ENCODE measurements at places on chromosomes 1 and 21. TPM values are rescaled to one million over a fixed set of nuclear protein-coding genes. Genes with fewer than 3 reads are reported as not detected.

GRCh38 chr1:21550097-21550496 is 40.9 kb downstream of the ALPL start:
- no peak for DNase-seq
- peaks cover 60% of the 10 kb centered on the region for H3K4me1 ChIP-seq
- H3K36me3 ChIP-seq: peaks cover 28% of the 10 kb centered on the region
- H3K27me3 ChIP-seq: no peaks in the 10 kb centered on the region
- H3K4me3 ChIP-seq: no peak overlapping the region
- H3K27ac ChIP-seq: no peak overlapping the region

GRCh38 chr1:209609041-209609790 is 25.7 kb downstream of the CAMK1G start:
- H3K27me3 ChIP-seq: no peaks in the 10 kb centered on the region
- H3K4me1 ChIP-seq: 0 out of 2 replicates have a peak, but pooled peaks cover 5% of the 10 kb centered on the region
- no peak overlapping the region for H3K4me3 ChIP-seq
- no peak overlapping the region for H3K27ac ChIP-seq

- H3K27me3 ChIP-seq: peaks cover 3% of the 10 kb centered on the region
- no peaks in the 10 kb centered on the region for H3K4me1 ChIP-seq
- H3K36me3 ChIP-seq: no peaks in the 10 kb centered on the region
- no peak overlapping the region for H3K27ac ChIP-seq
- no peak overlapping the region for H3K4me3 ChIP-seq
Observed at GRCh38 chr1:18278946-18279345, 171.3 kb downstream of the IGSF21 start.

GRCh38 chr1:59279645-59280044 is 17.2 kb upstream of the FGGY start:
- H3K4me3 ChIP-seq: no peak overlapping the region
- H3K36me3 ChIP-seq: no peaks in the 10 kb centered on the region
- DNase-seq: no peak
- H3K27me3 ChIP-seq: no peaks in the 10 kb centered on the region

DNA sequence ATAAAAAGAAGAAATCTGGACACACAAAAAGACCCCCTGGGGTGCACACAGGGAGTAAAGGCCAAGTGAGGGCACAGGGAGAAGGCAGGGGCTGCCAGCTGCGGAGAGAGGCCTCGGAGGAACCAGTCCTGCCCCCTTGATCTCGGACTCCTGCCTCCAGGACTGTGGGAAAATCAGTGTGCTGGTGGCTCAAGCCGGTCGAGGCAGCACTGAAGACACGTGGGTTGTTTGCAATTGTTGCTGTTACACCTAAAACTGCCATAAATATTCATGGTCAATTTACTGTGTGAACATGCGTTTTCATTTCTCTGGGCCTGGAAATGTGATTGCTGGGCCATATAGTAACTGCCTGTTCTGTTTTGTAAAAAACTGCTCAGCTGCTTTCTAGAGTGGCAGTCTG is 18.5 kb downstream of the IBA57 start:
- no peak overlapping the region for H3K27ac ChIP-seq
- H3K27me3 ChIP-seq: no peaks in the 10 kb centered on the region
- no peaks in the 10 kb centered on the region for H3K36me3 ChIP-seq
- no peak overlapping the region for H3K4me3 ChIP-seq
- peak; percentile 25 for DNase-seq
- H3K4me1 ChIP-seq: no peaks in the 10 kb centered on the region

GRCh38 chr1:229544587-229544986 is 13.9 kb downstream of the ABCB10 start:
- H3K4me3 ChIP-seq: no peak overlapping the region
- H3K36me3 ChIP-seq: peaks cover 41% of the 10 kb centered on the region
- no peak overlapping the region for H3K27ac ChIP-seq
- DNase-seq: no peak

DNA sequence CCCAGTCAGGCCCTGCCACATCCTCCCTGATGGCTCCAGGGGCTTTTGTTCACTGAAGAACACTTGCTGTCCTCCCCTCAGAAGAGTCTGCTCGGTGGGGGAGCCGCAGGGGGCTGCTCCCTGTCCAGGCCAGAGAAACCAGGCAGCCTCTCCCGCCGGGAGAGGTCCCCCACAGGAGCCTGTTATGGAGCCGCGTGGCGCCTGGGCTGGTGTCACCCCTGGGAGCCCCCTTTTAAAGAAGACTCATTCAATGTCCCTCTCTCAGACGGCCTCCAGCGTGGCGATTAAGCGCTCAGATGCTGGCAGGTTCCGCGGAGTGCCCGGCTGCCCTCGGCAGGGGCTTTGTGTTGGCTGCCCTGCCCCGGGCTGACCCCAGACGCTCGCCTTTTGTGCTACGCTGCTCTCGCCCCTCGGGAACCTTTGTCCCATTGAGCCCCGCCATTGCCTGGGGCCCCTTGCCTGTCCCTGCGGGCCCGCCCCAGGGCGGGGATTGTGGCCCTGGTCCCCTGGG is 43.1 kb downstream of the SKI start:
- DNase-seq: no peak
- H3K4me3 ChIP-seq: no peak overlapping the region
- H3K27me3 ChIP-seq: no peaks in the 10 kb centered on the region
- H3K27ac ChIP-seq: no peak overlapping the region
- H3K4me1 ChIP-seq: peaks cover 5% of the 10 kb centered on the region

DNA sequence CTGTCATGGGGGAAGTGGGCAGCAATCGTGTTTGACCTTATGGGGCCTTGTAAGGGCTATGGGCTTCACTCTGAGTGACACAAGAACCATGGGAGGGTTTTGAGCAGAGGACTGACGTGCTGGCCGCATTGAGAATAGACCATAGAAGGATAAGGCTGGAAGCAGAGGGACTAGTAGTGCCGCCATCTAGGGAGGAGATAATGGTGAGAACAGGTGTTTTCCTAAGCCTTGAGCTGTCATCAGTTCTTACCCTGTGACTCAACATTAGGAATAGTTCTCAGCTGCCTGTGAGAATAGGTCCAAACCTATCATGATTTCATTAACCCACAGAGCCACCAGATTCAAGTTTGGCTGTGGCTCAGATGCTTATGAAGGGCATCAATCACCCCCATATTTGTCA is 228.5 kb downstream of the CACNA1E start:
- no peaks in the 10 kb centered on the region for H3K36me3 ChIP-seq
- no peak overlapping the region for H3K4me3 ChIP-seq
- DNase-seq: no peak
- no peaks in the 10 kb centered on the region for H3K4me1 ChIP-seq
- H3K27me3 ChIP-seq: no peaks in the 10 kb centered on the region

DNA sequence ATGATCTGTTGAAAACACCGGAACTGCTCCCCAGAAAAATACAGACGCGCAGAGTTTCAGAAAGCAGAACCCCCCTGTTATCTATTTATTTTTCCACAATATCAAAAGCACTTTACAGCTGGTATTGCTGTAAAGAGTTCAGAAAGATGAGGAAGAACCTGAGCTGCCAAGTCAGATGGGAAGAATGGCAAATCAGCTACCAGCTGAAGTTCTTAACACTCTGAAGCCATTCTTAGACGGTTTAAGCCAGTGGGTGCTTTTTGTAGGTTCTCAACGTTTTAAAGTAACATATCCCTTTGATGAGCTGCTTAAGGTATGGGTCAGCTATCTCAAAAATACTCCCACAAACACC is 714 bp upstream of the AKIRIN1 start:
- peaks cover 21% of the 10 kb centered on the region for H3K4me1 ChIP-seq
- H3K36me3 ChIP-seq: peaks cover 36% of the 10 kb centered on the region
- H3K27me3 ChIP-seq: no peaks in the 10 kb centered on the region

DNA sequence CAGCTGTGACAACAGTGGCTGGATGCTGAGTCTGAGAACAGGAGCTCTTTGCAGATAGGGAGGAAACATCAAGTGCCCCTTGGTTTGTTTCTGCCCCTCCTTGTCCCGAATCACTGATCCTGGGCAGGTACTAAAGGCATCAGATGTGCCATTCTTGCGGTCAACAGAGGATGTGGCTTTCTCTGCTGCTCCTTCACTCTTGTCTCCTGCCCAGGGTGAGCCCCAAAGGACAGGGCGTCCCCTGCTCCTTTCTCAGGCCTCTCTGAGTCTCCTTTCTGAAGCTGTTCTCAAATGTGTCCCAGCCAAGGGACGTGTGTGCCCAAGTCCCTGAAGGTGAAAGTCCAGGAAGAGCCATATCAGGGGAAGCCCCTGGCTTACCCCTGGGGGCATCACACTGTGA is 31.7 kb downstream of the SLC37A1 start:
- H3K4me1 ChIP-seq: no peaks in the 10 kb centered on the region
- no peak overlapping the region for H3K27ac ChIP-seq
- no peak for DNase-seq
- H3K36me3 ChIP-seq: no peaks in the 10 kb centered on the region
- H3K4me3 ChIP-seq: no peak overlapping the region
- no peaks in the 10 kb centered on the region for H3K27me3 ChIP-seq

- no peaks in the 10 kb centered on the region for H3K27me3 ChIP-seq
- H3K36me3 ChIP-seq: no peaks in the 10 kb centered on the region
- no peaks in the 10 kb centered on the region for H3K4me1 ChIP-seq
Observed at GRCh38 chr1:8472668-8473067, 154.8 kb downstream of the SLC45A1 start.

DNA sequence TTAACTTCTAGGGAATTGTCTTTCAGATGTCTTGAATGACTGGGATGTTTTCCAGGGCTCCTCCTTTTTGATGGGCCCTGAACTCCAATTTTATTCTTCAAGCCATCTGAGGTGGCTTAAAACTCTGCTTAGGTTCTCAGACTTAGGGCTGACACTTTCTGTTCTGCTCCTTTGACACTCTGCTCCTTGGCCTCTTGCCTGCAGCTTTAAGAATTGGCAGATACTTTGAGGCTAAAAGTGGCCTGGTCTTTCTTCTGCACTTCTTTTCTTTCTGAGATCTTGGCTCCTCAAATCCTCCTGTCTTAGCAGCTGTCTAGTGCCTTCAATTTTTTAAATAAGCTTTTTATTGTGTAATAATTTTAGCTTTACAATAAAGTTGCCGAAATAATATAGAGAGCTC is 294.6 kb downstream of the RPS6KC1 start:
- no peak overlapping the region for H3K27ac ChIP-seq
- H3K36me3 ChIP-seq: no peaks in the 10 kb centered on the region
- no peak for DNase-seq
- no peaks in the 10 kb centered on the region for H3K27me3 ChIP-seq

- no peak overlapping the region for H3K4me3 ChIP-seq
- no peak for DNase-seq
- H3K27ac ChIP-seq: no peak overlapping the region
- peaks cover 82% of the 10 kb centered on the region for H3K36me3 ChIP-seq
- H3K4me1 ChIP-seq: peaks cover 2% of the 10 kb centered on the region
- H3K27me3 ChIP-seq: no peaks in the 10 kb centered on the region
Observed at GRCh38 chr1:7789828-7790227, 5.7 kb downstream of the PER3 start.

- DNase-seq: no peak
- no peaks in the 10 kb centered on the region for H3K27me3 ChIP-seq
- H3K27ac ChIP-seq: no peak overlapping the region
- H3K36me3 ChIP-seq: no peaks in the 10 kb centered on the region
- H3K4me3 ChIP-seq: no peak overlapping the region
Observed at GRCh38 chr1:241167121-241167630, 189.8 kb downstream of the RGS7 start.

DNA sequence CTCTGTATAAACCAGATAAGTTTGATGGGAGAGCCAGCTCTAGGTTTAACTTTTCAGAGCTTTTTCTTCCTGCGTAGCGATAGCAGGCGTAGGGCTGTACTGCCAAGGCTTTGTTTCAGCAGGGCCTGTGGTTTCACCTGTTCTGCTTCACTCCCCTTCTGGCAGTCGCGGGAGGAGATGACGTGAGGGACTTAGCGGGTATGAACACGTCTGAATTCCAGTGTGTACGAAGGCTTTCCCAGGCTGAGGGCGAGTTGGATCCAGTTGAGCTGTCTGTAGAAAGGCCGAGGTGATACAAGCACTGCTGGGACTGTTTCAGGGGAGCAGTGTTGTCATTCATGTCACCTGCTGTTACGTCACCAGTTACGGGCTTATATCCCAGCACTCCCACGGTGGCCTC is 21.2 kb downstream of the PEX14 start:
- peaks cover 21% of the 10 kb centered on the region for H3K36me3 ChIP-seq
- no peak overlapping the region for H3K27ac ChIP-seq
- no peak for DNase-seq
- no peaks in the 10 kb centered on the region for H3K27me3 ChIP-seq
- no peak overlapping the region for H3K4me3 ChIP-seq

DNA sequence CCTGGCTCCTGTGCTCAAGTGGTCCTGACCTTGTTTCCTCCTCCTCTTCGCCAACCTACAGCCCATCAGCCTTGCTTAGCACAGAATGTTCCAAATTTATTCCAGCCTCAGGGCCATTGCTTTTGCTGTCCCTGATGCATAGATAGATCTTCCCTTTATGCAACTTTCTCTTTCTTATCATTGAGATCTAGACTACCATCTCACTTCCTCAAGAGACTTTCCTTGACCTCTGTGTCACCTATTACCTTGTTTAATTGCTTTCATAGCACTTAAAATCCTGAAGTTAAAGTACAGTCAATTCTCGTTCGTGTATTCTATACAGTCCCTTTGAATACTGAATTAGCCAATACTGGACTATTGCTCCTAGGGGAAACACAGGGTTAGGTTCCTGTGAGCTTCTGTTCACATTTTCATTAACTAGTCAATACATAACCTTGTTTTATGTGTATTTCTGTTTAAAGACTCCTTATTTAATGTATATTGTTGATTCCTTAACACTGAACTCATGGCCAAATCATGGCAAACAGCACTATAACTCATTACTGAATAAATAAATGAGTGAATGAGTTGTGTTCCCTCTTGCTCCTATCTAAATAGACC is 26.2 kb upstream of the MCOLN3 start:
- H3K4me3 ChIP-seq: no peak overlapping the region
- 0 out of 2 replicates have a peak, but pooled peaks cover 2% of the 10 kb centered on the region for H3K27me3 ChIP-seq
- H3K4me1 ChIP-seq: no peaks in the 10 kb centered on the region
- H3K27ac ChIP-seq: no peak overlapping the region
- DNase-seq: no peak

- DNase-seq: no peak
- no peak overlapping the region for H3K4me3 ChIP-seq
- no peaks in the 10 kb centered on the region for H3K36me3 ChIP-seq
- H3K27ac ChIP-seq: no peak overlapping the region
Observed at GRCh38 chr1:31189696-31190674, 49.7 kb downstream of the NKAIN1 start.

Gene LCE1A
- not detected for total RNA-seq

Gene CRNN
- total RNA-seq: not detected

Gene DDI2
- total RNA-seq: 9.1 TPM

Gene C8A
- total RNA-seq: not detected

Gene CR2
- total RNA-seq: not detected

Gene SAMSN1
- not detected for total RNA-seq

Gene OR2L2
- not detected for total RNA-seq

Gene RHD
- total RNA-seq: not detected

Gene ACTL8
- not detected for total RNA-seq

Gene SDC3
- total RNA-seq: 43.6 TPM

All from SJSA1 (cell line).